NCI-H1092 treated with DMSO at 0.1 percent for 48 hours (cell line): ENCODE measurements at places on chromosomes 7 and 10.

- DNase-seq: no peak
Observed at GRCh38 chr7:144523621-144524020, 120.1 kb upstream of the NOBOX start.

GRCh38 chr10:110651044-110651958 is 7.2 kb downstream of the RBM20 start:
- DNase-seq: no peak

- no peak for DNase-seq
Observed at GRCh38 chr10:113011592-113012374, 61.7 kb downstream of the TCF7L2 start.

DNA sequence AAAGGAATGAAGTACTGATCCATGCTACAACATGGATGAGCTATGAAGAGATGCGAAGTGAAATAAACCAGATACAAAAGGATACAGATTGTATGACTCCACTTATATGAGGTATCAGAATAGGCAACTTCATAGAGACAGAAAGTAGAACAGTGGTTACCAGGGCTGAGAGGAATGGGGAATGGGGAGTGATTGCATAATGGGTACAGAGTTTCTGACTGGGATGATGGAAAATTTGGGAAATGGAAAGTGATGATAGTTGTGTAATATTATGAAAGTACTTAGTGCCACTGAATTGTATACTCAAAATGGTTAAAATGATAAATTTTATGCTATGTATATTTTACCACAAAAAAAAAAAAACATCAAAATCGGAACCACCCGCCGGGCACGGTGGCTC is 3.9 kb downstream of the ATXN7L1 start:
- no peak for DNase-seq

DNA sequence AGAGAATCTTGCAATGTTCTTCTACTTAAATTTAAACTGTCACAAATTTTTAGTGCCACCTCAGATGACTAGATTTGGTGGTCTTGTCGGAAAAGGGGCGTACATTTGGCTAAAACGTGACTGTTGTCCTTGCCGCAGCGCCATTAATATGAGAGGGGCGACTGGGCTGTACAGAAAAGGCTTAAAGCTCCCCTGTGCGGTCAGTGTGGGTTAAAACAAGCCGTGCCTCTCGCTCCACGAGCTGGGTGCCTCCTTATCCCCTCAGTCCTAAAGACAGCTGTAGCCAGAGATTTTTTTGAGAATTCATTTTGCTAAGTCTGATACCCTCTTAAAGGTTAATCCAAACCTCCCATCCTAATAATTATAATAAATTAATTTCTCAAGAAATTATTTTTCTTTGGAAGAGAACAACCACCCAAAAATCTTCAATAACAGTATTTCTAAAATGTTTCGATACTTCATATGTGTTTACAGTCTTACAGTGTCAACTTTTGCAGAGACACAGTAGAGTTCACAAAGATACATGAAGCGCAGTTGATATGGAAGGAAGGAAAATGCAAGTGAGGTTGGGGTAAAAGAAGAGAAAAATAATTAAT is 68.6 kb downstream of the C7orf25 start:
- peak; percentile 34 for DNase-seq

- DNase-seq: no peak
Observed at GRCh38 chr10:73857446-73857845, 16.9 kb downstream of the CAMK2G start.

GRCh38 chr7:76430211-76430610 is 5.5 kb downstream of the ZP3 start:
- no peak for DNase-seq

GRCh38 chr10:15237351-15237750 is 68.9 kb upstream of the NMT2 start:
- no peak for DNase-seq

DNA sequence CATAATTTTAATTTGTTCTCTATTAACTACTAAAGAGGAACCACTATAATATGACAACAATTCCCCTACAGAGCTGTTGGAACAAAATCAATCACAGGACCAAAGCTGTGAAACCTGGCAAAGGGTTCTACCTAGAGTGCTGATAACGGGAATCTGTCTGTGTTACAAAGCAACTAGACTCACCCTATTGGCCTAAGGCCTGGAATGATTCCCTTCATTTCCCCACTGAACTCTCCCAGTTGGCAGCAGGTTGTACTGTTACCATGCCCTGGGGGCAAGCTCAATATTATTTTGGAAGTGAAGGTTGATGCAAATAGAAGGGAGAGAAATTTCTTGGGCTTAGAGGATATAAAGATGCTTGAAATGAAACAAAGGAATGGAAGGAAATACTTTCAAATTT is 81.8 kb downstream of the SEMA3A start:
- peak; percentile 12 for DNase-seq

DNA sequence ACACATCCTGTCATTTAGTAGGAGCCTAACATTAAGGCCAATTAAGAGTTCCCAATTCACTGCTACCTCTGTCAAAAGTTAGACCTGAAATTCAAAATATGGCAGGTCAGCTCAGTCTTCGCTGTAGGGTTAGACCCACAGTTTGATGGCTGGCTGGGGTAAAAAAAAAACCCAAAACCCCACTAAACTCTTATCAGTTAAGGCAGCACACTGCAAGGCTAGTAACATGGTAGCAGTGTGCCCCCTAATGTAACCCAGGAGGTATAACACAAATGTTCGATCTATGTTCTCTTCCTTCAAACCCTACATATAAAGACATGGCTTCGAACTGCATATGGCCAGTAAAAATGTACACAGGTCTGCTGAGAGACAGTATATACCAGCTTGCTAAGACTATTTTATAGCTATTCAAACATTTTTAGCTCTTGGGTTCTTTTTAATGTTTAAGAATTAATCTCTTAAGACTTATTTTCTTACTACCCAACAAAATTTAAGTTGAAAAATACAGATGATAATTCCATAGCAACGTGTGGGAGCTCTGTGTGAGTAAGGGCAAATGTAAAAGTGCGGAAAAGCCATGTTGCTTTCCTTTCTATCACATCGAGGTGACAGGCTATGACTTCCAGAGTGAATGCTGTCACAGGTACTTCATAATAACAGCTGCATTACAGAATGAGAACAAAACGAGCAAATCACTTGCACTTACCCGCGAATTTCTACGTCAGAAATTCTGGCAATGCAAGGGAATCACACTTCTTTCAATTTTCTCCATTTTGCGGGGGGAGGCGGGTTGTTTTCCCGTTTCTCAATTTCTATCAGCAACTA is 168.4 kb upstream of the IMMP2L start:
- DNase-seq: peak; percentile 53

DNA sequence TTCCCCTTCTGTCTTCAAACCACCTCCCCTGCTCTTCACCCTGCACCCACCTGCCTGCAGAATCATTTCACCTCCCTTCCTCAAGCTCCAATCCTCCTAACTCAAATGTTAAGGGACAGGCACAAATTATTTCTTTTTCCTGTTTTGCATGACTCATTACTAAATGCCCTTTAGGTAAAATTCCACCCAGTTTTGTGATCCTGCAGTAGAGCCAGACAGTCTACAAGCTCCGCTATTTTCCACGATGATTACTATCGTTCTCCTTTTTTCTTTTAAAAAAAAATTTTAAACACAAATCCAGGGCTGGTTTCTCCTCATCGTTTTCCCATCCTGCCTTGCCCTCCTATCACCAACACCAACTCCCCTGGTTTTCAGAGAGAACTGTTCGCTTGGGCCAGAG is 186.8 kb upstream of the YAE1 start:
- DNase-seq: no peak

- no peak for DNase-seq
Observed at GRCh38 chr7:3138997-3139396, 95.3 kb upstream of the CARD11 start.

DNA sequence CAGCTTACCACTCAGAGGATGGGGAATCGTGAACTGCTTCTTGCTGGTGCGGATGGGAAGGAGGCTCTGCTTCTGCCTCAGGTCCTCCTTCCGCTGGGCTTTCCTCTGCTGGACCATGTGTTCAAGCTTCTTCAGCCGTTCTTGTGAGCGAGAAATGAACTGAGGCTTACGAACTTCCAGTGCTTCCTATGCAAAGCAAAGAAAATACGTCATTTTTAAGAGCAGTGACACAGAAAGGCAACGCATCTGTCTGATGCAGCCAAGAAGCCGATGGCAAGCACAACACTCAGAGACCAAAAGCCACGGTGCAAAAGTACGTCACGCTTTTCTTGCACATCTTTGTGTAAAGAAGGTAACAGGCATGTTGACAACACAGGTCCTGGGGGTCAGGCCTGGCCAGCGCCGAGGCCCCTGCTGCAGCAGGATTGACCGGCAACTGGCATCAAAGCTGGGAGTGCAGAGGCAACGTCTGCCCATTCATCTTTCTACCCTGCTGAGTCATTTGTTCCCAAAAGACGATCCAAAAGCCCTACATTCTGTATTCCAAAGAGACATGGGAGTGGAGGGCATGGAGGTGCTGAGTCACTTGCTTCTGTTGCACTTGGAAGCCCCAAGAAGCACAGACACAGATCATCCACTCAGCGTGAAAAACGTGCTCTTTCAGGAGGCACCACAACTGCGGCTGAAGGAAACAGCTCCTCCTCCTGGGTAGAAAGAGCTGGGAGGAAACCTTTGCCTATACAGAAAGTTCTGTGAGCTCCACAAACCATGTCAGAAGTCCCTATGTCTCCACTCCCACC is 71.0 kb upstream of the ADAM12 start:
- no peak for DNase-seq

- DNase-seq: no peak
Observed at GRCh38 chr10:33965795-33966581, 631.5 kb upstream of the NRP1 start.

DNA sequence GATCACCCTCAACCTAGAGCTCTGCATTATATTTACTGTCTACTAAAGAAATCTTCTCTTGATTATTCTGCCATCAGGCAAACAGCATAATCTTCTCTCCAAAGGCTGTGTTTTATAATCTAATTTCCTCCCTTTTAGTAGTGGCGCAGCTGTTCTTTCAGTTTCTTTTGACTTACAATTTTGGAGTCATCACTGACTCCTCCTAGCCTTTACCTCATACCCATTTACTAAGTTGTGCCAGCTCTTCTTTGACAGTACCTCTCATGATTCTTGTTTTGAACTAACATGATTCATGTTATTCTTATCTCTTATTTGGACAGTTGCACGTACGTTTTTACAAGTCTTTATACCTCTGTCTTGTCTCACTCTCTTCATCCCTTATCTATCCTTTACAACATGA is 113.0 kb downstream of the FOXP2 start:
- no peak for DNase-seq

- no peak for DNase-seq
Observed at GRCh38 chr10:127048630-127049029, 143.4 kb downstream of the DOCK1 start.

- no peak for DNase-seq
Observed at GRCh38 chr7:129452589-129453231, 18.5 kb downstream of the STRIP2 start.

DNA sequence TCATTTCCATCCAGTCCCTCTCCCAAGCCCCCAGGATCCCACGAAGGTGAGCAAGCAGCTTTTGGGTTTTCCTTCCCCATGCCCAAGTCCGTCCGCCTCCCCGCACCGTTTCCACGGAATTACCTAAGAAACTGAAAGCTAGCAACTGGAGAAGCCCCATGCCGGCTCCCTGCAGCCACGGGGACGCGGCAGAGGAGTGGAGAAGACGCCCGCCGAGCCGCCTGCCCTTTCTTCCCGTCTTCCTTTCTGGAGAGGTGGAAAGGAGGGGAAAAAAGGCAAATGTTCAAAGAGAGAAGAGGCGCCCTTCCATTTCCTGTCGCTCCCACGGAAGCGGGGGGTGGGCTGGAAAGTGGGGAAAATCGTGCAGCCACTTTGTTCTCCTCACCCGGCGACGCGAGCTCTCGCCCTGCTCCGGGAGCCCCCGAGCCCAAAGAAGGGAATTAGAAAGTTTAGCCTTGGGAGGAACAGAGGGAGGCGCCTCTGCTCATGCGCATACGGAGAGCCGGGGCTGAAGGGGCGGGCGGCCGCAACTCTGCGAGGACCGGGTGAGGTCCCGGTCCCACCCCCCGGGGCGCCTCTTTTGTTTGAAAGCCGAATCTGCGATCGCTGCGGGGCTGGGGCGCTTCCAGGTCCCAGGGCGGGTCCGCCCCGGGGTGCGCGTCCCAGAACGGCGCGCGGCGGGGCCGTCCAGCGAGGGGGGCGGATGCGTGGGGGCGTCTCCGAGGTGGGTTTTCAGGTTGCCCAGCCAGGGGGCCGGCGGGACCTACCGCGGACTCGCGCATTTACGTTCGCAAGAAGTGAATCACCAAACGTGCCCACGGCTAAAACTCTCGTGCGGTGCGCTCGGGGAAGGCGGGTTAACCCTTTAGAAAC is at the start of gene LAMB1:
Gene LAMB1 (minus strand): TSS at position 436 of the 873 bp plus-strand sequence. CDS start 276 bp downstream, at position 160.
- DNase-seq: peak; percentile 71

DNA sequence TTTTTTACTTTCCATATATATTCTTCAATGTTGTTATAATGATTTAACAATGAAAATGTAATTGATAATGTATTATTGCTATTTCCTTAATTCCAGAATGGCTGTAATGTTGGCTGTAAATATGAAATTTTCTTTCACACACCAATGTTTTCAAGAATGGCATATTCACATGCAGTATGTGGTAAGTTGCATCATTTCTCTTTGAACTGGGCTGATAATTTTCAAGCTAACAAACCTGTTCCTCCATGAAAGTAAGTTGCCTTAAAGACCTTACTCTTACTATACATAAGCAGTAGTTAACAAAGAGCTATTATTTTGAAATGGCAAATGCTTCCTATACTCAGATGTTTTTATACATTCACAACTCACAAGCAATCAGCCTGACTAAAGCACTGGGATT is 154.5 kb downstream of the TMEM168 start:
- DNase-seq: no peak

GRCh38 chr7:51150193-51150592 is 166.4 kb downstream of the COBL start:
- DNase-seq: no peak

- DNase-seq: no peak
Observed at GRCh38 chr10:121576139-121576538, 22.1 kb downstream of the FGFR2 start.

DNA sequence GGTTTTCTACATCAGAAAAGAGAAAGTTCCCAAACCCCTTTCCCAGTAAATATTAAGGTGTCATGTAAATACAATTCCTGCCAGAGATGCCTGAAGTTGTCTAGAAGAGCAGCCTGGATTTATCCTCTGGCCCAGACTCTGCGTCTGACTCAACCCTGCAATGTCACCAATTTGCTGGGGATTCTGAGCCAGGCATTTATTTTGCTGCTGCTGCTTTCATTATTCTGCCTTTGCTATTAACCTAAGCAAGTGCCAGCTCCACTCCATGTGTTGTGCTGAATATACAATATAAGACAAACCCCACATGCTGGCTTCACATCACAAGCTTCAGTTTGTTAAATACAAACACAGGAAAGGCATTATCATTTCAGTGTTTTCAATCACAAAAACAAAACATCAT is 59.1 kb downstream of the ELAPOR2 start:
- DNase-seq: no peak
